ENCODE measurements at places on chromosomes 1 and 21. TPM values are rescaled to one million over a fixed set of nuclear protein-coding genes. Genes with fewer than 3 reads are reported as not detected.

GRCh38 chr1:200346700-200347099, 63.1 kb downstream of the ZNF281 start:
- DNase-seq: no peak

GRCh38 chr1:93079685-93080141, 630 bp downstream of the MTF2 start:
- DNase-seq: no peak

DNA sequence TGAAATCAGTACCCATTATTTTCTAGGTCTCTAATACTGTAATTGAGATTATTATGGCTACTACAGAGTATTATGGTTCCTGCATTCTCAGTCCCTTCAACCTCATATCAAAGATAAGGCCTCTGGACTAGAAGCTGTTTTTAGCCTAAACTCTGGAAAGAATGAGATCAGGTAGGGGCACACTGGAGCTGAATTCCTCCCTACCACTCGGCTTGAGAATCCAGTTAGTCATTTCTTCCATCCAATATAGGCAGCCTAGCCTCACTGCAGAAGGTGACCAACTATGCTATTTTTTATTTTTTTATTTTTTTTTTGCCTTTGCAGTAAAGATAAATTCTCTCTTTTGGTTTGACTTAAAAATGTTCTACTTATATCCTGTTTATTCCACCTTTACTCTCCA, 8.0 kb upstream of the HAX1 start:
- DNase-seq: no peak

- DNase-seq: no peak
Measured at GRCh38 chr1:54754045-54754444, 10.3 kb downstream of the PARS2 start.

DNA sequence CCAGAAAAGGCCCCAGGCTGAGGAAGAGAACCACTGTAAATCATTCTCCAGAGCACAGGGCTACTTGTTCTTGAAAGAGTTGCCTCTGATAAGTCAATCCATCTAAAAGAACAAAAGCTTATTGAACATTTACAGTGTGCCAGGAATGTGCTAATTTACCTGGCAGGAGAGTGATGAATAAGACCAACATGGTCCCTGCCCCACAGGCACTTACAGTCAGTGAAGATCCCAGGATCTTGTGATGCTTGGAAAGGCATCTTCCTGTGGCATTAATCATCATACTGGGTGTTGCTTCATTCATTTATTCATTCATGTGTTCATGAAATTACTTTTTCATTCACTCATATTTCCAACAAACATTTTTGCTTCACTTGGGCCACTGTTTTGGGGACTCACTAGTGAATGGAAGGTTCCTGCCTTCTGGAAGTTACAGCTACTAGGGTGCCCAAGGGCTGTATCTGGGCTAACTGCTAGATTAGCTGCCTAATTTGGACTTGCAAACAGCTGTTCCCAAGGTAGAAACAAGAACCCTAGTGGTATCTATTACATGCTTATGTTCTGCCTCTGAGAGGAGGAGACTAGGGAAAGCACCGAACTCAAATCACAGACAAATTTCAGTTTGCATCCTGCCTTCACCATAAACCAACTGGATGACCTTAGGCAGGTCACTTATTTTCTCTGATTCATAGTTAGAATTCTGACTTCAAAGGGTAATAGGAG, 133.5 kb downstream of the CLIC6 start:
- DNase-seq: no peak

Gene CNN3
- 250 TPM for total RNA-seq

- DNase-seq: no peak
Measured at GRCh38 chr1:167322483-167322882, 101.8 kb downstream of the POU2F1 start.

GRCh38 chr21:35465741-35466140, 416.6 kb upstream of the RUNX1 start:
- no peak for DNase-seq

DNA sequence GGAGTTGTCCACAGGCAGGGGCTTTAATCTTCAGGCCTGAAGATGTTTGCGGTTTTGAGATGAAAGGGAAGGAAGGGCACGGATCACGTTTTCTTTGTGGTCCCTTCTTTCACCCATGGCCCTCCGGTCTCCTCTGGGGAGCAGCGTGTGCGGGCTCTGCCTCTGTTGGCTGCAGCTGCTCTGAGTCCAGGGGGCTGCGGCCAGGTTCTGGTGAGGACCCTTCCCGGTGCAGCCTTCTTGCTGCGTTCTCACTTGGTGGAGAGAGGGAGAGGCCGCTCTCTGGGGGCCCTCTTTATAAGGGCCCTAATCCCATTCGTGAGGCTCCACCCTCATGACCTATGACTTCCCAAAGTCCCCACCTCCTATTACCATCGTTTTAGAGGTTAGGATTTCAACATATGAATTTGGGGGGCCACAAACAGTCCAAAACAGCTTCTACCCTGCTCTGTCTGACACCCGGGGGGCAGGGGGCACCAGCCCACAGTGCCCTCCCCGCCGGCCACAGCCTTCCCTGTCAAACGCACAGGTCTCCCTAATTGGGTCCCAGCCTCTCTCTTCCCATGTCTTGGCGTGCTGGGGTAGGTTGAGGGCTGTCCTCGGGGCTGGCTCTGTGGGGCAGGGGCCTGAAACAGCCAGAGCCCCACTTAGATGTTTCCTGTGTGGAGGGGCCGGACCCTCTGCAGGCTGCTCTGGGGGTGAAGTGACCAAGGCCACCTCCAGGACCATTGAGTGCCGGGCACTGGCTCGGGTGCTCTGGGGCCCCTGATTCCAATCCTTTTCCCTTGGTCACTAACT, 100.1 kb upstream of the C1orf174 start:
- DNase-seq: no peak

DNA sequence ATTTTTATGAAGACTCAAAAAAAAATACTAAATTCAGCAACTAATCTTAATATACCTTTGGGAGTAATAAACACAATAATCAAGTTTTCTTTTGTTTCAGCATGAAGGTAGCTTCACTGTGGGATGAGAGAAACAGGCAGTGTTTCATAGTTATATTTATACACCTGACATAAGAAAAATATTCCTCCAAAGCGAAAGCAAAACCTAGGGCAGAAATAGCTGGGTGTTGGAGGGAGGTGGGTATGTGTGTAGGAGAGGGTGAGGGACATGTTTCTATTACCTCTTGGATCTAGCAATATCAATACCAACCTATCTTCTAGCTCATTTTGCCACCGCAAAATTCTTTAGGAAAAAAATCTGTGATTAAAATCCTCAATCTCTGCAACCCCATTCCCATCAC, 24.9 kb upstream of the MAN1A2 start:
- DNase-seq: no peak

Gene HSPB7
- total RNA-seq: 19.4 TPM

- DNase-seq: no peak
Measured at GRCh38 chr1:82195245-82195644, 394.5 kb downstream of the ADGRL2 start.

Gene ADORA1
- total RNA-seq: 5.2 TPM

All from vagina (tissue), 2 donors.